ENCODE measurements at places on chromosomes 11 and 22. TPM values are rescaled to one million over a fixed set of nuclear protein-coding genes. Genes with fewer than 3 reads are reported as not detected.

Gene PAMR1
- 285 TPM for total RNA-seq

Gene OR2D3
- not detected for total RNA-seq

Gene SCGB1A1
- not detected for total RNA-seq

Gene SUSD2
- total RNA-seq = 0.25 TPM

Gene MOGAT2
- total RNA-seq = not detected

Gene CKAP5
- 196 TPM for total RNA-seq

Gene SERHL2
- not detected for total RNA-seq

Gene MS4A3
- total RNA-seq = not detected

Gene CBLIF
- total RNA-seq = not detected

Gene GLB1L2
- total RNA-seq = 2.0 TPM

Gene APOL4
- total RNA-seq = 0.82 TPM

- no peak overlapping the region for H3K4me3 ChIP-seq
- no peaks in the 10 kb centered on the region for H3K4me1 ChIP-seq
- no peaks in the 10 kb centered on the region for H3K36me3 ChIP-seq
- H3K27me3 ChIP-seq = no peaks in the 10 kb centered on the region
Observed at GRCh38 chr11:45525393-45525792, 140.0 kb downstream of the CHST1 start.

- no peaks in the 10 kb centered on the region for H3K27me3 ChIP-seq
- H3K4me1 ChIP-seq = peaks cover 23% of the 10 kb centered on the region
- no peak overlapping the region for H3K4me3 ChIP-seq
- DNase-seq = no peak
Observed at GRCh38 chr11:44581246-44581645, 15.8 kb downstream of the CD82 start.

DNA sequence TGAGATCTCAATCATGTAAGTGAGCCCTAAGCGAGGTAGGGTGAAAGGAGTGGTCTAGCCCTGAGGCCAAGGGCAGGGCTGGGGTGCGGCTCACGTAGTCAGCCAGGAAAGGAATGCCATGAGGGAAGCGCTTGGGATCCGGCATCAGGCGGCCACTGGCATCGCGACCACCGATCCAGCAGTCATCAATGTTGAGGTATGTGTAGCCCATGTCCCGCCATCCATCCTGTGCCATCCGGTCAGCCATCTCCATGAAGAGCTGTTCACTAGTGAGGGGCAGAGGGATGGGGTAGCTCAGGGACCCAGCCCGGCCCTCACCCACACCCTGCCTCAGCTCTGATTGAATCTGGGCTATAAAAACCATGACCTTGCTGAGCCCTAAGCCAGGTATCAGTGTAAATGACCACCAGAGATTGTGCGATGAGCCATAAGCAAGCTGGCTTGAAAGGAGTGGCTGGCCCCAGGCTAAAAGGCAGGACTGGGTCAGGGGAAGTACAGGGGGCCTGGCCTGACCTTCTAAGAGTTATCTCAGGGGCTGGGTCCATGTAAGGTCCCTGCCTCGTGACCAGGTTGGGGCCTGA is 2.9 kb downstream of the NAGA start:
- no peak for DNase-seq
- H3K4me1 ChIP-seq = peaks cover 9% of the 10 kb centered on the region
- no peaks in the 10 kb centered on the region for H3K27me3 ChIP-seq
- H3K36me3 ChIP-seq = no peaks in the 10 kb centered on the region

DNA sequence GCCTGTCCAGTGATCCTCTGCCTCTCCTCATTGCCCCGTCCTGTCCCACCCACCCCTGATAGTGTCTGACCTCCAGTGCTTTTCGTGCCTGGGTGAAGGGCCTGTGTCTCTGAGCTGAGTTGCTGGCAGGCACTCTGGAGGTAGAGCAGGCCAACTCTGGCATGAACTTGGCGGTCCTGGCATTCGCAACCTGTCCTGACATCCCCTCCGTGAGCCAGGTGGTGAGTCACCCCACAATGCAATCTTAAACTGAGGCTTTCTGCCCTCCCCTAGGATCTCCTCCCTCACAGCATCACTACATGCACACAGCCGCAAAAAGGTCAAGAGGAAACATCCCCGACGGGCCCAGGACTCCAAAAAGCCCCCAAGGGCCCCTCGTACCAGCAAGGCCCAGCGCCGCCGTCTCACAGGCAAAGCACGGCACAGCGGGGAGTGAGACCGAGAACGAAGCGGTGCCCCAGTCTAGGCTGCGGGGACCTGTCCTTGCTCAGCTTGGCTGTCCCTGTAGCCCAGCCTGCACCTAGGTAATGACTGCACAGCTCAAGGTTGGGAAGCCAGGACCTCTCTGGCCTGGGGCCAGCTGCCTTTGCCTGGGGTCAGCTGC is 4.9 kb downstream of the NOL12 start:
- H3K27me3 ChIP-seq = no peaks in the 10 kb centered on the region
- H3K4me1 ChIP-seq = no peaks in the 10 kb centered on the region
- no peak overlapping the region for H3K4me3 ChIP-seq
- no peak for DNase-seq
- H3K36me3 ChIP-seq = no peaks in the 10 kb centered on the region
- H3K27ac ChIP-seq = no peak overlapping the region

- no peaks in the 10 kb centered on the region for H3K36me3 ChIP-seq
- DNase-seq = no peak
- no peak overlapping the region for H3K27ac ChIP-seq
- no peak overlapping the region for H3K4me3 ChIP-seq
- H3K4me1 ChIP-seq = no peaks in the 10 kb centered on the region
Observed at GRCh38 chr11:116865696-116866095, 28.3 kb upstream of the APOA1 start.

DNA sequence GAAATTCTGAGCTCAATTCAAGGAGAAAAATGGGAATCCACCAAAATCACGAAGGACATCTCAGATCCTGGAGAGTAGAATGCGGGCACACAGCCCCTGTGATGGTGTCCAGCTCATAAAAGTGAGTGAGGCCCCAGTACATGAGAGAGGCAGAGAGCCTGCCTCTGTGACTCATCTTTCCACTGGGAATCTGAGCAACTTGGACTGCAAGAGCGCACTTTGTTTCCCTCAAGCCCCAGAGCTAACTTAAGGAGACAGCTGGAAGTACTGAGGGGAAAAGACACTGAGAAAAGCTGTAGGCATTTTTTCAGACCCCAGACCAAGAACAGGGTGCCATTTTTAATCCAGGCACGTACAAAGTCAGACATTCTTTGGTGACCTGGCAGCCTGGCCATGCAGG is 273.7 kb downstream of the C11orf87 start:
- H3K27me3 ChIP-seq = no peaks in the 10 kb centered on the region
- H3K36me3 ChIP-seq = no peaks in the 10 kb centered on the region
- no peaks in the 10 kb centered on the region for H3K4me1 ChIP-seq
- DNase-seq = no peak

- H3K27ac ChIP-seq = no peak overlapping the region
- no peaks in the 10 kb centered on the region for H3K4me1 ChIP-seq
- H3K36me3 ChIP-seq = no peaks in the 10 kb centered on the region
- H3K27me3 ChIP-seq = no peaks in the 10 kb centered on the region
Observed at GRCh38 chr11:44072757-44073658, 6.9 kb downstream of the ACCS start.

- no peak overlapping the region for H3K27ac ChIP-seq
- H3K36me3 ChIP-seq = no peaks in the 10 kb centered on the region
- no peak for DNase-seq
- H3K4me3 ChIP-seq = no peak overlapping the region
Observed at GRCh38 chr11:19450282-19450681, 209.5 kb upstream of the E2F8 start.

GRCh38 chr11:61911128-61911700 is 6.2 kb downstream of the RAB3IL1 start:
- no peaks in the 10 kb centered on the region for H3K4me1 ChIP-seq
- no peak overlapping the region for H3K4me3 ChIP-seq
- H3K27me3 ChIP-seq = peaks cover 6% of the 10 kb centered on the region
- no peak for DNase-seq
- H3K27ac ChIP-seq = no peak overlapping the region
- H3K36me3 ChIP-seq = no peaks in the 10 kb centered on the region

GRCh38 chr11:128692753-128693415 is 988 bp upstream of the FLI1 start:
- H3K4me1 ChIP-seq = peaks cover 40% of the 10 kb centered on the region
- no peaks in the 10 kb centered on the region for H3K36me3 ChIP-seq
- peak overlapping the region; percentile 53 for H3K4me3 ChIP-seq
- H3K27ac ChIP-seq = no peak overlapping the region
- peaks cover 100% of the 10 kb centered on the region for H3K27me3 ChIP-seq

DNA sequence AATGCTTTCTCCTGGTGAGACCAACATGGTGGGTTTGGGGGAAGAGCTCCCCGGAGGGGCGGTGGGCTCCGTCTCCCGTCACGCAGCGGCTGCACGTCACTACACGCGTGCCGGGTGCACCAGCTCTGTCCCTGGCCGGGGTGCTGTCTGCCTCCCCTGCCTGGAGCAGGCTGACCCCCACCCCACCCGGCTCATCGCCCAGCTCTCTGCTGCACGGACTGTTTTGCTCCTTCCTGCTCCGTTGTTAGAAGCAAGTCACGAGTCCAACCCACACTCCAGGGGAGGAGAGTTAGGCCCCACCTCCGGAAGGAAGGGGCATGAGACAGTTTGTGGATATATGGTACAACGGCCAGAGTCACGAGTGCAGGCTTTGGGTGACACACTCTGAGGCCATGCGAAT is 364.9 kb downstream of the BRD1 start:
- no peaks in the 10 kb centered on the region for H3K36me3 ChIP-seq
- no peak for DNase-seq
- no peak overlapping the region for H3K27ac ChIP-seq
- H3K27me3 ChIP-seq = no peaks in the 10 kb centered on the region
- no peak overlapping the region for H3K4me3 ChIP-seq

DNA sequence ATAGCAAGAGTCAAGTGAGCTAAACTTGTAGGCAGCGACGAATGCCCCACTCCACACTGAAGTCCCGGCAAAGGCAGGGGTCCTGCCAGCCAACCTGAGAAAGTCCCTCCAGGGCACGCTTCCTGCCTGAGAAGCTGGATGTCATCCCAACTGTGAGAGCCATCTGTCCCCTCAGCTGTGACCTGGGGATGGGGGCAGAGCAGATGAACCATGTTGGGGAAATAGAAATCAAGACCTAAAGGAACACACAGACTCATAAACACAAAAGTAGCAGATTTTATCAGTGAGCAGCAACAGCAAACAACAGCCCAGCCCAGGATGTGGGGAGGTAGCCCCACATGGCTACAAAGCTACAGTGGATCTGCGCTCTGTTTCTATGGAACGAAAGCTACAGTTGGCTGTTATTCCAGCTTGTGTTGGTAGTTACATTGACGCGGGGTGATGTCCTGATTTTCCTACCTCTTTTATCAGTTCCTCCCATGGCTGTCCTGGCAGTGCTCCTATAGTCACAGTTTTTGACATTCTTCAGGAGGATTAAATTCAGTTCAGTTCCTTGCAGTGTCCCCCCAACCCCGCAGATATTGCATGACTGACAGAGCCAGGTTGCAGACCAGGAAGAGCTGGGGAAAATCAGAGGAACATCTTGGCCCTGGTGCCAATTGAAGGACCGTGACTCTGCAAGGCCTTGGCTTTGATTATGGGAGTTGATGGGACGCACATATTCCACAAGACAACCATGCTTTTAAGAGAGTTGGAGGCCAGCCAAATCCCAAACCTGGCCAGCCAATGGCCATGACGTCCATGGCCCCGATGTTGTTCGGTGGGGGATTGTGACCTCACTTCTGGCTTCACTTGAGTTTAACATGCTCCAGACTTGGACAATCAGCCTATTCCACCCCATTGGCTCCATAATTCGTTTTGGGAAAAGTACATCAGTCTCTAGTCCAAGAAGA is 14.6 kb downstream of the MRGPRD start:
- no peak for DNase-seq
- H3K4me1 ChIP-seq = no peaks in the 10 kb centered on the region
- H3K27me3 ChIP-seq = no peaks in the 10 kb centered on the region
- no peak overlapping the region for H3K27ac ChIP-seq
- H3K4me3 ChIP-seq = no peak overlapping the region
- no peaks in the 10 kb centered on the region for H3K36me3 ChIP-seq

DNA sequence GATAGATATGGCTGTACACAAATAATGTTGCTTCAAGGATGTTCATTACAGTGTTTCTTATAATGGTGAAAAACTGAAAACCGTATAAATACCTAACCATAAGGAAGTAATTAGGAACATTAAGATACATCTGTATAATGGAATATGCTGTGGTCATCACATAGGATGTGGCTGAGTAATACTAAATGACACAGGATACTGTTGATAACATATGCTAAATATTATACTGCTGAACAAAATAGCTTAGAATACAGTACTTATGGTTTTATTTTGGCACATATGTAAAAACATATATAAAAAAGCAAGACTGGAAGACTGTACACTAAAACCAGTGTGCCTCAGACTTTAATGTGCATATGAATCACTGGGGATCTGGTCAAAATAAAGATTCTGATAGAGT is 43.8 kb downstream of the FBXO7 start:
- no peaks in the 10 kb centered on the region for H3K27me3 ChIP-seq
- no peak overlapping the region for H3K27ac ChIP-seq
- no peaks in the 10 kb centered on the region for H3K4me1 ChIP-seq
- H3K4me3 ChIP-seq = no peak overlapping the region

Data from neural progenitor cell (in vitro differentiated cells).